ENCODE measurements at places on chromosomes 16 and 17. TPM values are rescaled to one million over a fixed set of nuclear protein-coding genes. Genes with fewer than 3 reads are reported as not detected.

Gene CNGB1
- total RNA-seq = 0.11 TPM

Gene TEKT1
- total RNA-seq = not detected

Gene PLLP
- total RNA-seq = 8.4 TPM

Gene TXNDC17
- 94.6 TPM for total RNA-seq

Data from pulmonary artery endothelial cell (primary cell).